ENCODE measurements at places on chromosomes 16 and 17.

- DNase-seq: no peak
These were observed 30.4 kb upstream of the SALL1 start for GRCh38 chr16:51181503-51181811.

GRCh38 chr17:80104321-80104955 is 3.1 kb downstream of the GAA start:
- DNase-seq: no peak

GRCh38 chr16:11264155-11264832 is 4.8 kb downstream of the TNP2 start:
- DNase-seq: no peak

GRCh38 chr17:14318918-14319205 is 18.0 kb downstream of the HS3ST3B1 start:
- no peak for DNase-seq

DNA sequence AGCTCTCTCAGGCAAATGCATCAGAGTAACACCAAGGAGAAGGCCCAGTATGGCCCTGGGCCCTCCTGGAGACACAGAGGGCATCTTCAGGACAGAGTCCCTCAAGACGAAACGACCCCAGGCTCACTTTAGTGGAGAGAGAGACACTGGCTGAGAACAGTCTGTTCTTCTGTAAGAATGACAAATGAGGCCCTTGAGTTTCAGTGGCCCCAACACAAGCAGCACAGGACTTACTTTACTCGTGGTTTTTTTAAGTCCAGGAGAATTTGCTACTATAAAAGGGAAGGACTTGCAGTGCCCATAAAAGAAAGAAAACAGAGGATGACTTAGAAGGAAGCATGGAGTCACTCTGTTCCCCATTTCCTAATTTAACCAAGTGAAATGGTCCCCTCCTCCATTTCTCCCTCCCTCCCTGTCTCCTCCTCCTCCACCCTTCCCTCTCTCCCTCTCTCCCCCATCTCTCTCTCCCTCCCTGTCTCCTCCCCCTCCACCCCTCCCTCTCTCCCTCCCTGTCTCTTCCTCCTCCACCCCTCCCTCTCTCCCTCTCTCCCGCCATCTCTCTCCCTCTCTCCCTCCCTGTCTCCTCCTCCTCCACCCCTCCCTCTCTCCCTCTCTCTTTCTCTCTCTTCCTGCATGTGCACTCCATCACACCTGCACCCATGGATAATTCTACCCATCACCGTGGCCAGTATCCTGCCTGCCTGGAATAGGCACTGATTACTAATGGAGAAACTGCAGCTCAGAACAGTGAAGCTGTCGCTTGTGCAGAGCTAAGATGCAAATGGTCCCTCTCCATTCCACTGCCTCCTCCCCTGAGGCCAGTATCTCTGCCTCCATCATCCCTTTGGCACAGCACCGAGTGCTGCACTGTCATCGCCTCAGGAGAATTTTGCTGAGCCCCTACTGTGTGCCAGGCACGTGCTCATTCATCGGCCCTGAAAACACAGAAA is 47.3 kb upstream of the RBFOX3 start:
- DNase-seq: no peak

GRCh38 chr17:39738568-39738901 is 797 bp downstream of the GRB7 start:
- no peak for DNase-seq

DNA sequence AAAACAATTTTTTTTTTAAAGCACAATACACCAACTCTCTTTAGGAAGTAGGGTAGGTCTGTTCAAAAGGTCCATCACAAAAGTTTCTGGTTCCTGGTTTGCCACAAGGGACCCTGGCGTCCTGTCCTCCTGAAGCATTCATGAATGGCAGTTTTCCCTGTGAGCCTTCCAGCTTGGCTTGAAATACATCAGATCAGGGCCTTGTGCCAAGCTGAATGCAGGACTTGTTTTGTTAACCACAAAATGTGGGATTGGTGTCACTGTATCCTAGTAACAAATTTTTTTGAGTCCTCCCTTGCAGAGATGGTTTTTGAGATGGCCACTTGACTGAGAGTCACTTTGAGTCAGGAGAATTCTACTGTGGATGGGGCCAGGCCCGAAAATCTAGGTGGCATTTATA is 3.9 kb downstream of the GNAO1 start:
- no peak for DNase-seq

DNA sequence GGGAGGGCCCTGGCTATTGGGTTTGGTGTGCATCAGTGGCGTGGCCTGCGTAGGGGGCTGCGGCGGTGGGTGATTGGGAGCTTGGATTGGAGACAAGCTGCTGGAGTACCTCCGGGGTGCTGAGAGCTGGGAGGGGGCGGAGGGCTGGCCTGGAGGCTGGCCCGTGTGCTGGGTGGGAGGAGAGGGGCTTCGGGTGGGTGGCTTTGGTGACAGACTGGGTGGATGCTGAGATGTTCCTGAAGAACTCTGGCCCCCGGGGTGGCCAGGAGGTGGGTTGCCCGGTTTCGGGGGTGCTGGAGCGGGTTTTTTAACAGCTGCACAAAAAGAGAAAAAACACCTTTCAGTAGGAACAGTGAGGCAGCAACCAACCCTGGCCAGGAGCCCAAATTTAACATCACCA is 84.1 kb downstream of the ARHGAP17 start:
- no peak for DNase-seq

DNA sequence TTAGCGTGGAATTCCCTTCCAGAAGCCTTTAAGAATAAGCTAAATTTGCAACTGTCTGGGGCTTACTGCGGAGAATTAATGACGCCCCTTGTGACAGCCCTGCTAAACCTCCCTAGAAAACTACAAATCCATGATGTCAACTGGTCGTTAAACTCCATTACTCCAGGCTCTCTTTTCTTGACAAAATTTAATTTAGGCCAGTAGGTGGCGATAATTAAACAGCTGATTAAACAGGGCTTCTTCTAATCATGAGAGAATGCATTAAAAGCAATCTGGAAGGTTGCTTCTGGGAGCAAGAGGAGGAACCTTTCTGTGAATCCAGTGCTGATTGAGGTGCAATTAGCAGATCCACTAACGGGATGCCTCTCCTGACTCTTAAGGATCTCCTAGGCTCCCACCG is 8.1 kb upstream of the NLRP1 start:
- peak; percentile 73 for DNase-seq

DNA sequence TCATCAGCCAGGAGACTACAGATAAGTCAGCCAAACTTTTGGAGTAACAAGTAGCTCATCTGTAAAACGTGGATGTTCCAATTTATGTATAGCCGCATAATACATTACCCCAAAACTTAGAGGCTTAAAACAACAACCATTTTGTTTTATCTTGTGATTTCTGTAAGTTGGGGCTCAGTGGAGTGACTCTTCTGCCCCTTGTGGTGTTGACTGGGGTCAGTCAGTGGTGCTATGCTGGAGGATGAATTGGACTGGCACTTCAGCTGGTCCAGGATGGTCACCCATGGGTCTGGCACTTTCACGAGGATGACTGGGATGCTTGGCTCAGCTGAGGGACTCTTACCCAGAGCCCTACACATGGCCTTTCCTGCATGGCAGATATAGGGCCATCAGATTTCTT is 172.5 kb downstream of the WWOX start:
- DNase-seq: no peak

- DNase-seq: no peak
These were observed 50.5 kb downstream of the PSMD12 start for GRCh38 chr17:67315865-67316264.

DNA sequence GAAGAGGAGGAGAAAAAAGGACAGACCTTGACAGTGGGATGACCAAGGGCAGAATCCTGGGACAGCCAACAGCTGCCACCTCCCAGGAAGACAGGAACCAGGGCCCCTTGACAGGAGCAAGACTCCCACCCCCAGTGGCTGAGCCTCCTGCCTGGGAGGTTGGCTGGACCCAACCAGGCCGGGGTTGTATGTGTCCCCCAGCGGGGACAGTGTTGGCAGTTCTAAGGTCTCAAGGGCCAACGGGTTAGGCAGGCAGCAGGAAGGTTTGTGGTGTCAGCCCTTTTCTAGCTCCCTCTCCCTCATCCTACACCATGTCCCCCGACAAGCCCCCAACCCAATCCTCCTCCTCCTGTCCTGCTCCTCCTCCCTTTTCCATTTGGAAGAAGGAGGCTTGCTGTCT is 126.2 kb downstream of the MRM1 start:
- no peak for DNase-seq

- peak; percentile 26 for DNase-seq
These were observed 79.9 kb downstream of the GPRC5B start for GRCh38 chr16:19804538-19805323.

- DNase-seq: peak; percentile 37
These were observed 23.9 kb upstream of the FASN start for GRCh38 chr17:82121660-82122629.

DNA sequence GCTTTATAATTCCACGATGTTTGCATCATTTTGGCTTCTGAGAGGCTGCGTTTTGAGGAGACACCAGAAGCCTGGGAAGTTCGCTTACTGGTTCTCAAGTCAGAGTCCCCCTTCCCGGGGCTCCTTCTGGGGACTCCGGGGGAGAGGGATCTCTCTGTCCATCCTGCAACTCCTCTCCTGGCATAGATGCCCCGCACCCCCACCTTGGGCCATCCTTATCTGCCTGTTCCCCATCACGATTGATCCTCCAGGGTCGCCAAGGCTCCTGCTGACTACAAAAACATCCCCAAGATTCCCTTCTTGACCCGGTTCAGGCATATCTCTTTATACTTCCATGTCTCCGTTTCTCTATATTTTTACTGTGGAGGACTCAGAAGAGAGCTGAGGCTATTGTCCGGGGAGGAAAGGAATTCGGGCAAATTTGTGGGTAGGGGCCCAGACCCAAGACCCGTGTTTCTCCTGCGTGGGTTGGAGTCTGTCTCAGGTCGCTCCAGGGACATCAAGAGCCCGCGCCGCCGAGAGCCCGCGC is 18.4 kb upstream of the HOXB13 start:
- no peak for DNase-seq

- no peak for DNase-seq
These were observed 26.4 kb upstream of the KLHDC4 start for GRCh38 chr16:87792205-87792565.

GRCh38 chr16:49701789-49702494 is 154.0 kb downstream of the ZNF423 start:
- no peak for DNase-seq

- peak; percentile 55 for DNase-seq
These were observed 536 bp downstream of the TMC6 start for GRCh38 chr17:78127888-78128550.

- DNase-seq: no peak
These were observed 6.1 kb downstream of the PRR29 start for GRCh38 chr17:64004218-64004770.

GRCh38 chr17:7862692-7863437 is 5.1 kb downstream of the CYB5D1 start:
- peak; percentile 72 for DNase-seq

- peak; percentile 36 for DNase-seq
These were observed 4.2 kb upstream of the CBX4 start for GRCh38 chr17:79843474-79843815.

DNA sequence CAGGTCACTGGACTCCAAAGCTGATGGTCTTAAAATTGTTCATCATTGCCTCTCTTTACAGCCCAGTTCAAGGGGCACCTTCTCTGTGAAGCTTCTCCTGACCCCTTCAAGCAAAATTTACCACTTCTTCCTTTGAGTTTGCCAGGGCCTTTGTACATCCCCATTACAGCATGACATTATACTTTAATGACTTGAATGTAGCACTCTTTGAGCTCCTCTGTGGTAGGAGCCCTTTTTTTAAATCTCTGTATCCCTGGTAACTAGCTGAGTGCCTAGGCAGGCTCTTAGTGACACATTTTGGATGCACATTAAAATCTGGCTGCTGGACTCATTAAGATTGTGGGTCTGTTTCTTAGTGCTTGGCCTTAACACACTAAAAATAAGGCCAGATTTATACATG is 412.1 kb downstream of the CA10 start:
- no peak for DNase-seq

- no peak for DNase-seq
These were observed 268.2 kb downstream of the STX8 start for GRCh38 chr17:9307313-9307998.

GRCh38 chr16:12090151-12090530 is 113.6 kb downstream of the SNX29 start:
- DNase-seq: no peak

DNA sequence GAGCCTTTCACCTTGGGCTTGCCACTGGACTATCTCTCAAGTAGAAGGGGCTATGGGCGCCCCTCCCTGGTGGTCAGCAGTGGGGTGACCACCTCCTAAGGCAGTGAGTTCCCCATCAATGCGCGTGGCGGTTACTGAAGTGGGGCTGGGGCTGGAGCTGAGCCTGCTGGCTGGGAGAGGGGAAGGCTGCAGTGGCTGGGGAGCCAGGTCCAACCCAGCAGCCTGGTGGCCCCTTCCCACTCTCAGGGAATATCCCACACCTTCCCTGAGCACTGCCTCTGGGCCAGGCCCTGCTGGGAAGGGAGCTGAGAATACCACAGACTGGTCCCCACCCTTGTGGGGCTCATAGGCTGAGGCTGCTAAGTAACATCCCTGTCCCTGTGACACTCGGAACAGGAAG is 19.8 kb upstream of the MPRIP start:
- DNase-seq: no peak

- DNase-seq: no peak
These were observed 8.0 kb upstream of the KRTAP2-4 start for GRCh38 chr17:41073676-41074075.

DNA sequence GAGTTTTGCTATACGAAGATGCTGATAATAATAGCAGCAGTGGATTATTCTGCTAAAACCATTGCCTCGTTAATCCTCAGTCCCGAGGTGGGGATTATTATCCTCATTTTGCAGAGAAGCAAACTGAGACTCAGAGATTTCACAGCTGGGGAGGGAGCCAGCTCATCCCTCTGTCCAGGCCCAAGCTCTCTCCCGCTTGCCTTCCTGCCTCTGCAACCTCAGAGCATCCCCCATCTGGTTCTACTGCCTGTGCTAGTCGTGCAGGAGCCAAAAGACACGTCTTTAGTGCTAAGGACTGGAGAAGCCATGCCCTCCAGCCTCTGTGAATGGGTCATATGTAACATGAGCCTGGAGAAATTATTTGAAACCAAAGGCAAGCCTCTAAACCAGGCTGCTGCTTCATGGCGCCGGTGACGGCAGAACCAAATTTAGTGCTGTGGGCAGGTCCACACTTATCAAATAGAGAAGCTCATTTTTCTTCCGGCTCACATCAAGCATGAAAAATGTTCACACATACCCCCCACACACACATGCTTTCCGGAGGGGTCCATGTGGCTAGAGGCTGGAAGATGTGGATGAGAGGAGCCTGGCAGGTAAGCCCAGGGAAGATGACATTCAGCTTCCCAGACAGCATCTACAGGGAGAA is 13.5 kb downstream of the MAPT start:
- no peak for DNase-seq

GRCh38 chr17:27986805-27987684 is 55.4 kb upstream of the NLK start:
- peak; percentile 98 for DNase-seq

GRCh38 chr17:4724650-4725049 is 6.6 kb upstream of the MED11 start:
- DNase-seq: peak; percentile 54

DNA sequence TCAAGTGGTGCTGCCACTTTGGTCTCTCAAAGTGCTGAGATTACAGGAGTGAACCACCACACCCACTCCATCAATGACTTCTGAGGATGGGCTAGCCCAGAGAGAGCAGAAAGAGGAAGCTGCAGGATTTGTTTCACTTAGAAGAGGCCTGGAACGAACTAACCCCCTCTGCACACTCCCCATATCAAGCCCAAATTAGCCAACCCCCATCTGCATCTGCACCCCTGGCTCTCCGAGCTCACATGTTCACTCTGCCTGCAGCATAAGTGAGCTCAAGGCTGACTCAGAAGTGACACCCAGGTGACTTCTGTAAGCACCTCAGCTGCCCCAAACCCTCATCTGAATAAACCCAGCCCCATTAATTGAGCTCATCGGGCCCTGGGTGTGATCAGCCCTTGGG is 4.8 kb downstream of the SCNN1G start:
- DNase-seq: no peak

GRCh38 chr17:36149296-36149820 is 27.1 kb downstream of the TBC1D3B start:
- DNase-seq: peak; percentile 90
